ENCODE measurements at places on chromosomes 1 and 21.
A peak's percentile ranks its signal among the peaks of the same experiment; 100 is the strongest.

DNA sequence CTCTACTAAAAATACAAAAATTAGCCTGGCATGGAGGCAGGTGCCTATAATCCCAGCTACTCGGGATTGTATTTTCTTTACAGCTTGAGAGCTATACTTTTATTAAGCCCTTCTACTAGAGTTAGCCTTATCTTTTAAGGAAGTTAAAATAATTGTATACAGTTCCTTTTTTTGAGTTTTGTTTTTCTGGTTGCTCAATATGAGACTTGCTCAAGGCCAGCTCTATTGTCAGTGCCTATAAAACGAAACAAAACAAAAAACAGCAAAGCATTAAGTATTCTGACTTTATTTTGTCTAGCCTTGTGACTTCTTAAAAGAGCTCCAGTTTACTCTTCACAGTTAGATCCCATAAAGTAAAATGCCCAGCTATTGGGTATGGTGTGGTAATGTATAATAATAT lies 17.2 kb downstream of the PKN2 start:
- DNase-seq: no peak

- no peak for DNase-seq
Observed at GRCh38 chr1:62309906-62310305, 9.3 kb downstream of the KANK4 start.

GRCh38 chr1:109198043-109198695 lies 15.5 kb upstream of the SARS1 start:
- DNase-seq: no peak

DNA sequence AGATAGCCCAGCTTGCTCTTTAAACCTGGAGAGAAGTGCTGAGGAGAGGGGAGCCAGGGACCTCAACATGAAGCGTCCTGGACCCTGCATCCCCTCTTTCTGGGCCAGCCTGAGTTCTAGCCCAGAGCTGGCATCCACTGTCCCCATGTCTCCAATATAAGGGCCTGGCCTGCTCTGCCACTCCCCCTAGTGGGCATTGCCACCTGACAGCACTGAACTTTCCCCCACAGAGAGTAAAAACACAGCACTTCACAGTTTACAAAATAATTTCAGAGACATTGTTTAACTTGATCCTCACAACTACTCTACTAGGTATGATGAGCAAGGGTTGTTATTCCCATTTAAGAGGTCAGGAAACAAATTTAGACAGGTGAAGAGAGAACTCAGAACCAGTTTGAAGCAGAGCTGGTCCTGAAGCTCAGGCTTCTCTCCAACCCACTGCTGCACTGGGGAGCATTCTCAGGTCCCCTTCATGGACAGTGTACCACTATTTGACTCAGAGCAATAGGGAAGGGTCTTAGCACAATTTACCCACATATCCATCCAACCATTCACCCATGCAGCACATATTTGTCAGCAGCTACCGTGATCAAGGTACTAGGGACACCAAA lies 151.2 kb downstream of the DMRTA2 start:
- DNase-seq: peak; percentile 70

GRCh38 chr1:25610822-25611630 lies 5.6 kb upstream of the MAN1C1 start:
- DNase-seq: no peak

DNA sequence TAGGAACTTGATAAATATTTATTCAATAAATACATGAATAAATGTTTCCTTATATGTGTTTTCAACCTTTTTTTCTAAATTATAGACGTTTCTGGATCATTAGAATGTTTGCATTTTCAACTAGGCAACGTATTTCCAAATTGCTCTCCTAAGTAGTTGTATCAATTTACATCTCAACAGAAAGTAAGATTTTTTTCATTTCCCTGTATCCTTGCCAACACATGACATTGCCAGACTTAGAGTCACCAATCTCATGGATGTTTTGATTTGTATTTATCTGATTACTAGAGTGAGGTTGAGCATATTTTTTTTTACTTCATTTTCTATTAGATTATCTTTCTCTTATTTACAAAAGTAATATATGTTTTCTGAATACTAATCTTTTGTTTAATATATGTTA lies 22.2 kb upstream of the SMG7 start:
- DNase-seq: no peak

DNA sequence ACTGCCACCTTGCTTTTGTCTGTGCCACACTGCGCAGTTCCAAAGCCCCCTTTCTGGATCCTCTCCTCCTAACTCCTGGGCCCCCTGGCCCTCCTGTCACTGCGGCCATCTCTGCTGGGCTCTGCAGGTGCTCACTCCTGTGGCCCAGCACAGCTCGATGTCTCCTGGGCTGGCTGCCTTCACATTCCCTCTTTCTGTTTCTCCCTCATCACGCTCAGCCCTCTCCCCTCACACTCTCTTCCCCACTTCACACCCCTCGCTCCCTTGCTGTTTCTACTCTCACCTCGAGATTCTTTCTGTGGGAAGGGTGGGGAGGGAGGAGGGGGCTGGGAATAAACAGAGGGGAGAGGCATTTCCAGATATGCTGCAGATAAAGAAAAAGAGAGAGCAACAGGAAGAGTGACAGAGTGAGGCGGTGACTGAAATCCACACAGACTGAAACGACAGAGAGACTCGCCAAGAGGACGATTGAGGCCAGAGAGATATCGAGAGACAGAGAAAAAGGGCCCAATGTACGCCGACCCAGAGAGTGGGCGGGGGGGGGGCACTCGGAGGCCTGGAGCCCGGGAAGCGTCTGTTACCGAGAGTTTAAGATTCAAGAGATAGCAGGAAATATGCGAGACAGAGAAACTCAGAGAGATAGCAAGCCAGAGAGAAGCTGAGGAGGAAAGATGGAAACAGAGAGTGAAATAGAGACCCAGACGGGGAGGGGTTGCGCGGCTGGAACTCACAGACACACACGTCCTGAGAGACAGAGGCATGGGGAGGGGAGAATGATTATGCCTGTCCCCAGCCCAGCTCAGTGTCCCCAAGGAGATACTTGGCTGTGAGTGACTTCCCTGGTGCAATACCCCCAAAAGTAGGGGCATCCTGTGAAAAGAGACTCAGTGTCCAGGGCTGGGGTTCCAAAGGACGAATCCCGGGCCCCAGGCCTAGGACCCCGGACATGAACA lies 666 bp downstream of the CSF3R start:
- DNase-seq: no peak

- no peak for DNase-seq
Observed at GRCh38 chr1:15360700-15361099, 49.0 kb upstream of the EFHD2 start.

DNA sequence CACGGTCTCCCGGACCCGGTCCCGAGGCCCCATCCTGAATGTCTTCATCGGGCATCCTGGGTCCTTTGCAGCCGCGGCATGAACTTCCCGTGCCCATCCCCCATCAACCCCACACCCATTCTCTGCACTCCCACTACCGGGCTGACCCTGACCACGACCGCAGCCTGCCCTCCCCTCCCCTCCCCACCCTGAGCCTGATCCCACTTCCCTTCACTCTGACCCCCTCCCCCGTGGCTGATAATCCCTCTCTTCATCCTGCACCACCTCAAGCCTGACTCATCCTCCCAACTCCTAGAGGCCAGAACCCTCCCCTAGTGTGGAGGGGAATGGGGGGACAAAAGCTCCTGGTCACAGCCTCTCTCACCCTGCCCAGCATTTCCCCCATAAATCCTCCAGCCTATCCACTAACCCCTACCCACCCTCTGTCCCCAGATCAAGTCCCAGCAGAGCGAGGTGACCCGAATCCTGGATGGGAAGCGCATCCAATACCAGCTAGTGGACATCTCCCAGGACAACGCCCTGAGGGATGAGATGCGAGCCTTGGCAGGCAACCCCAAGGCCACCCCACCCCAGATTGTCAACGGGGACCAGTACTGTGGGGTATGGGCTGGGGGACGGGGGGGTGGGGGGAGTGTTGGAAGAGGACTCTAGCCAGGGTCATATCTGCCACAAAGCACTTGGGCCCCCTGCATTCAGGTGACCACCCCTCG lies 602 bp downstream of the SH3BGRL3 start:
- DNase-seq: no peak

DNA sequence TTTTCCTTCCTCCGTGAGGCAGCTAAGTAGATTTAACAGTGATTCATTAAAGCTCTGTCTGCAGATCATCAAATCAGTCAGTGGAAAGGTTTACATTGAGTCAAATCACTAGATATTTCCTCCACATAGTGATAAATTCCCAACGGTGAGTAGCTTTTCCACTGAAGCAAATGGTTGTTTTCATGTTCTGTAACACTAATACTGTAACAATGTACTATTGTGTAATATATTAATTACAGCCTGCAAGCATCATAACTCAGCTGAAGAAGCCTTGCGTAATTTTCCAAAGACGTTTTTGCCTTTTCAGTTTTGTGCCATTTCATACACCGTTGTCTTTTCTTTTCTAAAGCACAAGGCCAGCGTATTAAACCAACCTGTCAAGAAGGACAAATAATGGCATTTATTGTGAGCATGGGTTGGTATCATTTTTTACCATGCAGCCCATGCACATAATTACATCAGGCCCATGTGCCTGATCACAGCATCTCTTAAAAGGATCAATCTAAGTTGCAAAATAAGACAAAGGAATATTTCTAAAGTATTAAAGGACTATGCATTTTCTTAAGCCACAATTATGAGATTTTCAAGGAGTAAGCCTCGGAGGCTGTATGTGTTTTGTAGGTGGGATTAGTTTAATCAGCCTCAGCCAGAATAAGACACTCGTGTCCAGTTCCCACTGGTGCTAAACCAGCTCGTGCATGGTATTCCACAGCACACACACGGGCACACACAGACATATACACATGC lies 16.7 kb upstream of the PDE9A start:
- no peak for DNase-seq

GRCh38 chr1:201511941-201512539 lies 5.1 kb upstream of the CSRP1 start:
- no peak for DNase-seq

DNA sequence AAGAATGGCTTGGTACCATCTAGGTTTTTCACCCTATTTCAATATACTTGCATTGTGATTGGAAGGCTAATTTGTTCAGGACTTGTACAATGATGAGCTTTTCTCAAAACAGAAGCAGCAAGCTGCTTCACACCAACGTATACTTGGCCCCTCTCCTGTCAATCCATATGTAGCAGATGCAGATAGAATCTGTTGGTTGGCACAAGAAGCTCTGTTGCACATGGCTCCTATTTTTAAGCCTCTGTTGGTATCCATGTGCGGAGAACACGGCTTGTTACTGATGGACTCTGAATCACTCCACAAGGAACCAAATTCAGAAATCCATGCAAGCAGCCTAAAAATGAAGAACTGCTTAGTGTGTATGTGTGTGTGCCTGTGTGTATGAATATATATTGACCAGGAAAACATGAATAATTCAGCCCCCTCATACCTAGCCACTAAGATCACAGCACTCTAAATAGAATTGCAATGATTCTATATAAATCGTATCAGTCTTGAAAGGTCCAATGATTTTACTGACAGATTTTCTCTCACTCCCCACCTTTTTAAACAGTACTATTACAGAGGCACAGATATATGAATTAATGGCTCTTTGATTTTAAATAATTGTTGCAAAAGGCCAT lies 258.4 kb upstream of the DPYD start:
- DNase-seq: no peak

GRCh38 chr1:57532299-57532698 lies 108.4 kb upstream of the DAB1 start:
- no peak for DNase-seq

DNA sequence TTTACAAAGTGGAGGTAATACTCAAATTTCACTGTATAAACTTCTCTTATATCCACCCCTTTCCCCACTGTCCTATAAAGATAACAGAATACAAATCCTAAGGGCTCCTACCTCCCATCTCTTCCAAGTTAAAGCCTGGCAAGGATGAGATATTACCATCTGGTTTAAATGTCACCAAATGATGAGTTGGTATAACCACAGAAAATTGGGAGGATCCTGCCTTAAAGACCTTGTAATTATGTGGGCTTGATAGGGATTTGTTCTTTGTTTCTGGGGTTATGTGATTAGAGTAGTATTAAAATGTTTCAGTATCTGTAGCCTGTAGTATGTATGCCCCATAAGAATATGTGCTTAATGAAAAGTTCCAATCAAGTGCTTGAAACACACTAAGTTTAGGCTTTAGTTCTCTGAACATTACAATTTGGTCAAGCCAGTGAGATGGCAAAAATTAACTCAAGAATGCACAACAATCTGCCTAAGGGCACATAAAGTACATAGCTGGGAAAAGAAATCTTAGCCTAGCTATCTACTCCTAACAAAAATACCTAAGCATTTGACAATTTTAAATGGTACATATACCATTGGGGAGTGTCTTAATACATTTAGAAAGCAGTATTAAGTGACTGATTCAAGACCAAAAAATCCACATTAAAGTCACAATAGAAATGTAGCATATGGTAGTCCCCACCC lies 14.0 kb downstream of the KDM5B start:
- no peak for DNase-seq

- DNase-seq: no peak
Observed at GRCh38 chr1:175400766-175401165, 208.2 kb upstream of the KIAA0040 start.

DNA sequence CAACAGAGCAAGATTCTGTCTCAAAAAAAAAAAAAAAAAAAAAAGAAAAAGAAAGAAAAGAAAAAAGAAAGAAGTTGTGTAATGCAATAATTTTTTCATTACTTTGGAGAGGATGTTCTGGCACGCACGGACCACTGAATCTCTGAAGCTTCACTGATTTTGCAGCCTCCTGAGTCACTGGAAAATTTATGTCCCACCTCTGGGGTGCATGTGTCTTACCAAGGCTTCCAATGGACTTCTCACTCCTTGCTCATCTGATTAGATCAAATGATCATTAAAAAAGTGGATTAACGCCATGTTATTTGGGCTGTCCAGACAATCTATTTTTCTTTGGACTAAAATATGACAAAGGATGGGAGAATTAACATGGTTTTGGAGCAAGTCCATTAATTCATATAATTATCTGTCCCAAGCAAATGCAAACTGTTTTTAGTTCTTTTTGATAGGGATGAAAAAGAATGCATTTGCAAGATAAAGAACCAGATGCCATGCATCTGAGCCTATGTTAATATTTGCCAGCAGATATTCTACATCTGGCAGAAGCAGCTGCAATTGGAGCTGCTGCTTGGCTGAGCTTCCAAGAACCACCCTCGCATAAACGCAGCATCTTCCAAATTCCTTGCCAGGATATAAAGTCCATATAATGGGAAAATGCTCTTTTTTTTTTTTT lies 10.1 kb upstream of the MAP1LC3C start:
- no peak for DNase-seq

GRCh38 chr1:221925947-221926346 lies 184.1 kb upstream of the DUSP10 start:
- DNase-seq: no peak

- DNase-seq: no peak
Observed at GRCh38 chr1:182048562-182048961, 12.9 kb downstream of the ZNF648 start.

DNA sequence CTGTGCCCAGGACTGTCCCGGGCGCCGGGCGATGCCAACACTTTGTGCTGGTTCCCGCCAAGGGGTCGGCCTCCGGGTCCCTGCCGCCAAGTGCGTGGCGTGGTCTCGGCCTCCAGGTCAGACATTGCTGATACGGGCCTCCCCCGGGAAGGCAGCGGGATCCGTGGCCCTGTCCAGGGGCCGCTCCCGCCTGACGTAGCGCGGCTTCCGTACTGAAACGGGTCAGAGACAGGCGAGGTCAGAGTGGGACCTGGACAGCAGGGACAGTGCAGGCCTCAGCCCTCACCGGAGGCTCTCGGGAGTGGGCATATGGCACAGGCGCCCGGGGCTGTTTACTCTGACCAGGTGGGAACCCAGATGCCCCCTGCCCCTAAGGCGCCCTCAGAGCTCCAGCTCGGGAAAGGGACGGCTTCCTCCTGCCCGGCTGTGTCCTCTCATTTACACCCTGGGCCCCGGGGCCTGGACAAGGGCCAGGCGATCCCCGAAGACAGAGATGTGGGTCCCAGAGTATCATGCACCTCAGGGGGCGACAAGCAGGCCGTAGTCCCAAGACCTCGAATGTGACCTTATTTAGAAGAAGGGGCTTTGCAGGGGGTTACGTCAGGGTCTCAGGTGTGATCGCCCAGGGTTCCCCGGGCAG lies 8.8 kb upstream of the RNF223 start:
- no peak for DNase-seq
